ENCODE measurements at places on chromosomes 5 and 9.

DNA sequence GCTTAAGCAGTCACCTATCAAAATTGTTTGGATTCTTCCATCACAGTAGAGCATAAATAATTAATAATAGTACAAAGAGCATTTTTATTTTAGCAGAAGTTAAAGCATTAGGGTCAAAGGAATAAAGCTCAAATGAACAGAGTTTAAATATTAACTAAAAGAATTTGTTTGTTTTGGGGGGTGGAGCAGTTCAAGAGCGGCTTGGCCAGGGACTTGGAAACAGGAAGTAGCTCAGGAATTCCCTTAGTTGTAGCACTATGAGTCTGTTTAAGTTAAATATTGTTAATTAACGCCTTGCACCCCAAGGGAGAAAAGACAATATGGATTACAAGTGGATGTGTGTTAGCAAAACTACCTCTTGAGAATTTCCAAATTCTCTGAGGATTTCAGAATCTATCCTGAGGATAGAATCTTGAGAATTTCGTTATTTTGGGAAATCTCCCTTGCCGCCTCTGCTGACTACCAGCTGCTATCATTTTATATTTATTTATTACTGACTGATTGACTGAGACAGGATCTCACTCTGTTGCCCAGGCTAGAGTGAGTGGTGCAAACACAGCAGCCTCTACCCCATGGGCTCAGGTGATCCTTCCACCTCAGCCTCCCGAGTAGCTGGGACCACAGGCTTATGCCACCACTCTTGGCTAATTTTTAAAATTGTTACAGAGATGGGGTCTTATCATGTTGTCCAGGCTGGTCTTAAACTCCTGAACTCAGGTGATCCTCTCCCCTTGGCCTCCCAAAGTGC, 96.7 kb upstream of the CHD1 start:
- DNase-seq: no peak

- DNase-seq: no peak
Observed at GRCh38 chr9:131517761-131518190, 13.3 kb downstream of the UCK1 start.

DNA sequence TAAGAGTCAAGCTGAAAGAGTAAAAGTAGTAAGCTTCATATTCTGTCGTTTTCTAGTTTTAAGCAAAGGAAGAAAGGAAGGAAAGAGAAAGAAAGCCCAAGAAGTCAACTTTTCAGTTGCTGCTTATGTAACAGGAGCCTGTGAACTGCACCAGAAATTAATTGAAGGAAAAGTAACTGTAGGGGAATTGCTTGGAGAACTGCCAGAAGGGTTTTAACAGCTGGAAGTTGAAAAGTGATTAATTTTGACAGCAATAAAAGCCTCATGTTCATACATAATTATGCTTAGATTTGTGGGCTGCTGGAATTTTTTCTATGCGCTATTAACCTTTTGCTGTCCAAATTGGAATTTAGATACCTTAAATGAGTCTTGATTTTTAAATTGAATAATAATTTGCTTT, 255.7 kb downstream of the ENC1 start:
- DNase-seq: no peak

- no peak for DNase-seq
Observed at GRCh38 chr5:112579599-112580170, 158.0 kb upstream of the APC start.

GRCh38 chr9:3049636-3050035, 205.7 kb upstream of the PUM3 start:
- no peak for DNase-seq

- peak; percentile 63 for DNase-seq
Observed at GRCh38 chr5:16626696-16627264, 10.0 kb upstream of the RETREG1 start.

GRCh38 chr5:128870373-128870772, 94.9 kb upstream of the SLC27A6 start:
- no peak for DNase-seq

GRCh38 chr5:180823940-180824629, 21.5 kb upstream of the MGAT1 start:
- DNase-seq: no peak

GRCh38 chr5:68593211-68593671, 377.7 kb downstream of the PIK3R1 start:
- no peak for DNase-seq

- no peak for DNase-seq
Observed at GRCh38 chr5:1460054-1460682, 14.9 kb upstream of the SLC6A3 start.

GRCh38 chr9:23621188-23621587, 204.9 kb downstream of the ELAVL2 start:
- DNase-seq: no peak

GRCh38 chr5:86684222-86684621, 66.5 kb downstream of the COX7C start:
- DNase-seq: no peak

DNA sequence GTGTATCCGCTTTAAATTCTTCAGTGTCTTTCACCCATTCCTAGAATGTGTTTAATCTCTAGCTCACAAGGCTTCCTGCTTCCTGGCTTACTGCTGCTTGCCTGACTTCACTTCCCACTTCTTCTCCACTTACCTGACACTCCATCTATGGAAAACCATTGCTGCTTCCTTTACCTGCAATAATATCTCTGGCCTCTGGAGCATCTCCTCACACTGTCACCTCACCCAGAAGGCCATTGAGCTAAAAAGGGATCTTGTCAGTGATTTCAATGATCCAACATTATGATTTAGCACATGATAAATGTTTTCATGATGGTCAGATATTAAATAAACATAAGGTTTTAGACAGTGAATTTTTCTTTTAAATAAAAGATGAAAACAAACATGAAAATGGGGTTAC, 281.1 kb downstream of the MRPS30 start:
- DNase-seq: no peak

DNA sequence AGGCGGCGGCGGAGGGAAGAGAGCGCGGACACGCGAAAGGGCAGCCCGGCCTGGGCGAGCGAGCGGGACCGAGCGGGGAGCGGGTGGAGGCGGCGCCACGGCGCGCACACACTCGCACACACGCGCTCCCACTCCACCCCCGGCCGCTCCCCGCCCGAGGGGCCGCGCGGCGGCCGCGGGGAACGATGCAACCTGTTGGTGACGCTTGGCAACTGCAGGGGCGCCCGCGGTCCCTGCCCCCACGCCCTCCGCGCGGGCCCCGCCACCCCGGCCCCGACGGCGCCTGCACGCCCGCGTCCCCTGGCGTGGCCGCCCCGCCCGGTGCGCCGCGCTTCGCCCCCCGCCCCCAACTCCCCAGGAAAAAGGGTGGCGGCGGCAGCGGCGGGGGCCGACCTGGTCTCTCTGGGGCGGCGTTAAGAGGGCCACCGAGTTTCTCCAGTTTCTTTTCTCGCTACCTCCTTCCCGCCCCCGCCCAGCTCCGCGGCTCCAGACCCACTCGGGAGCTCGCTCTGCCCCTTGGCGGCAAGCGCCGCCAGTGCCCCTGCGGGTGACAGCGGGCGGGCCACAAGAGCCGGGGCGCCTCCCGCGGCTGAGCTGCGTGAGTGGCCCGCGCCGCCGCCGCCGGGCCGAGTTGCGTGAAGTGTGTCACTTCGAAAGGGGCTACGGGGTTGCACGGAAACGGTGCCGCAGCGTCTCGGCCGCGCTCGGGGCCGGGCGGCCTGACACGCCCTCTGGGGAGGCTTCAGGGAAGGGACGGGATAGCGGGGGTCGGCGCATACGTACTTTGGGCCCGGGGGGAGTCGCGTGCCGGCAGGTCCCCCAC, at the start of gene NR3C1:
TSS of gene NR3C1 (minus strand) at position 94 of the 823 bp plus-strand sequence. CDS start 2,847 bp downstream, outside the sequence.
- DNase-seq: peak; percentile 90

DNA sequence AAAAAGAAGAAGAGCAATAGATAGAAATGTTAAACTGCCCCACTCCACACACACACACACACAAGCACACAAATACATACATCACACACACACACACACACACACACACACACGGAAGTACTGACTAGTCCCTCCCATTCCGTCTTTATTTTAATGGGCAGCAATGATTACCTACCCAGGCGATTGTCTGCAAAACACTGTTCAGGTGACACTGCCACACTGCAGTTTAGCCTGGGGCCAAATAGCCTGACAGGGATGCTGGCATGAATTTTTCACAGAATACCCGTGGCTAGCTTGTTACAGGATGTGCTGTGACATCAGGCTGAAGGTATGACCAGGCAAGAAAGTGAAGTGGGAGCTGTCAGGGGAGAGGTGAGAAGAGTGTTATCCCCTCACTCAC, 86.9 kb downstream of the FRMD3 start:
- no peak for DNase-seq

DNA sequence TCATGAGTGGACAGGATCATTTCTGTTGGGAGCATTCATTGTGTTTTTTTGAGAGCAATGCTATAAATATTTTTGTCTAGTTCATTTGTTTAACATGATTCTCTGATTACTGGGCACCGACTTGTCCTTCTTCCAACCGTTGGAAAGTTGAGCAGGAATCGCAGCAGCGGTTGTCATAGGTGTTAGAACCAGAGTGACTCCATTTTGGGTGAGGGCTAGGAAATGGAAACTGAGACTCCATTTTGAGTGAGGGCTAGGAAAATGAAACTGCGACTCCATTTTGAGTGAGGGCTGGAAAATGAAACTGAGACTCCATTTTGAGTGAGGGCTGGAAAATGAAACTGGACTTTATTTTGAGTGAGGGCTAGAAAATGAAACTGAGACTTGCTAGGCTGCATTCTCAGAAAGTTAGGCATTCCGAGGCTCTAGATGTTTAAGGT, 100.6 kb downstream of the ICE1 start:
- peak; percentile 74 for DNase-seq

DNA sequence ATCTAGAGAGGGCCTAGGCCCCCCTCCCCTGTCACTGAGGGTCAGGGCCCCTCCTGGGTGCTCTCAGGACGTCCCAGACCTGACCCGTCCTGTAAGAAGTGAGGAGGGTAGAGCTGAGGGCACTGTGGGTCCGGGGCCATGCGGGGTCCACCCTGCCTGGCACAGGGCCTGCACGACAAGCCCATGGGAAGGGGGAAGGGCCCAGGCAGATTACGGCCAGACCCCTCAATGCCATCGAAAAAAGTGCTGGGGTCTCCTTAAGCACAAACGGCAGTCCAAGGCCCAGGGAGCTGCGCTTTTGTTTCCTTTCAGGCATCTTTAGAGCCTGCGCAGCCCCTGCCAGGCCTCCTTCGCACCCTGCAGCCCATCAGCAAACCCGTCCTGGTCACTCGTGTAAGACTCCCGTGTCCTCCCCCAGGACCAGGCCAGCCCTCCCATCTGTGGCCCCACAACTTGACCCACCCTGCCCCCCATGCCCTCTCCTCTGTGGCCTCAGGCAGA, 4.4 kb upstream of the EXOC3 start:
- DNase-seq: no peak

DNA sequence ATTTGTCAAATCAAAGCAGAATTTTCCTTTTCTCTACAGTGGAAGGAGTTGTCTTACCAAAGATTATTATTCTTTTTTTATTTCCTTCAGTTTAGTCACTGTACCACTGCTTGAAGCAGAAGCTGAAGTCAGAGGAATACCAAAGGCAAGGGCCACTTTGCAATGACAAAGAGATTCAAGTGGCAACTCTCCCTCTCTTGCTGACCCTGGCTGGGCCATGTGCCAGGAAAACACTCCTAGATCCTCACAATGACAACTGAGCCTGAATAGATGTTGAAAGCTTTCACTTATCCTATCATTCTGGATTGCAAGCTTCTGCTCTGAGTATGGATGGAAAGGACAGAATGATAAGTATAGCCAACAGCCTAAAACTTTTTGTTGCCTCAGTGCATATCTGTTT, 618.3 kb downstream of the NR2F1-AS1 start:
- DNase-seq: no peak

DNA sequence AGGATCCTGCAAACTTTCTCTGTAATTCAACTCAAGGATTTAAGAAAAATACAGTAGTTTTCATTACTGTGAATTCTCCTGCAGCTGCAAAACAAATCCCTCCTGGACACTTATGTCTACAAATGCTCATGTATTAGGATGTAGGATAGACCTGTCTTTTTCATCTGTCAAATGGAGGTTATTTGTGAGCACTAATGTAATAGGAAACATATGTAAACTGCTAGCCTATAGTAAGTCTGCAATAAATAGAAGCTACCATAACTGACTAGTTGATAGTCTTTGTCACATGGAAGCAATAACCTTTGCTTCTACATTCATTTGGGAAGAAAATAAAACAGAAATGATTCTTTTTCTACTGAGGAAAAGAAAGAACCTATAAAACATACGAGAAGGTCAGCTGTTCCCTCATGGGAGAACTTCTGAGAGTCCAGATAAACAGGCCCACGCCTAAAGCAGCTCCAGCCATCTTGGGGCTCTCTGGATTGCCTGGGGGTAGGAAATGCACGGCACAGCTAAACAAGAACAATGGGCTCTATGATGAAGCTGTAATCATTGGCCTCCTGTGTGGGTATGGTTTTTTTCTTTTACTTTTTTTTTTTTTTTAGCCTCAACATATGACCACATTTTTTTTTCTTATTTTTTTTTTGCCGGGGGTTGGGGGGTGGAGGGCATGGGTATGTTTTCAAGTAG, 6.2 kb downstream of the KCNV2 start:
- no peak for DNase-seq

GRCh38 chr5:1594357-1595106, 70.8 kb upstream of the LPCAT1 start:
- DNase-seq: peak; percentile 80

DNA sequence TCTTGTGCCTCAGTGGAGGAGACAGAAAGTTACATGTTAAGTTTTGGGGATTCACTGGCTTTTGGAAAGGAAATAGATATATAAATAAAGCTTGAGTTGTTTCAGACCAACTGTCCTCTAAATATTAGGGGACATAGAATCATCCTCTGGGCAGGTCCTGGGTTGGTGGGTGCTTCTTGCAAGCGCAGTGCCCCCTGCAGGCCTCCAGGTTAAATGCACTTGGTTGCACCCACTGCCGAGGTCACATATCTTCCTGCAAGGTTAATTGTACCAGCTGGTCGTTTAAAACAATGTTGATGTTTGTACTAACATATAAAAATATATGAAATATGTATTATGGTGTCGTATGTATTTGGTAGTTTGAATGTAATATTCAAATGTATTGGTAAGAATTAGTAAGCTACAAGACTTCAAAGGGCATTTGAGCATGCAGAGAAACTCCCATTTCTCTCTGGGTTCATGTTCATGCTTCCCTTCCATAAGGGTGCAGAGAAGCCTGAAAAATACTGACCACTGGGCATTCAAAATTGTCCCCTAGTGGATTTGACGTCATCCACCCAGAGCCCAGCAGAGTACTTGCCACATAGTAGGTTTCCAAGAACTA, 87.0 kb downstream of the ZNF618 start:
- peak; percentile 56 for DNase-seq

- peak; percentile 41 for DNase-seq
Observed at GRCh38 chr5:35478856-35479682, 138.6 kb upstream of the SPEF2 start.

GRCh38 chr5:112546946-112547592, 128.0 kb upstream of the EPB41L4A start:
- DNase-seq: no peak

GRCh38 chr9:107141967-107142366, 141.1 kb upstream of the RAD23B start:
- no peak for DNase-seq

- DNase-seq: peak; percentile 1
Observed at GRCh38 chr9:111029260-111029659, 9.0 kb downstream of the LPAR1 start.

GRCh38 chr5:134088291-134088690, 26.2 kb upstream of the TCF7 start:
- DNase-seq: no peak

GRCh38 chr5:115507681-115508080, 36.9 kb downstream of the FEM1C start:
- no peak for DNase-seq
